ENCODE measurements at places on chromosomes 3 and 15. TPM values are rescaled to one million over a fixed set of nuclear protein-coding genes. Genes with fewer than 3 reads are reported as not detected.

DNA sequence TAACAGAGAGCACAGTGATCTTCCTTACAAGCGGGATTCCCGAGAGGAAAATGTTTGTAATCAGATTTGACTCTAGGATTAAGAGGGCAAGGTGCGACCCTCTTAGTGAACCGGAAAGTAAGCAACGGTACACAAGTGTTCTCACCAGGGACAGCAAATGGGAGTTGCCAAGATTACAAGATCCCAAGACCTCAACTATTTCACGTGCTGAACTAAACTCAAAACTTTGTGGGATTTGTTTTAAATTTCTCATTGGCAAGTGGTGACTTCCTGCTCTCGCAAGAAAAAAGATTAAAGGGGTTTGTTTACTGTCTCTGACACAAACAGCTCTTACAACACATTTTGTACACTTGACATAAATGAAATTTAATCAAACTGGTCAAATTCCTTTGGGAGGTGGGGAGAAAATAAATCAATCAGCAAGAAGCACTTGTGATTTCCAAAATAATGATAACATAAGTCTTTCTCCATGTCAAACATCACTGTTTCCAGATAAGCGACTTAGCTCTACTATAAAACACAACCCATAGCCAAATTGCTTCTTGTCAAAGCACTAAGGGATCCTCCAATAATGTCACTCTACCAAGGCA is 2.2 kb upstream of the PGPEP1L start:
- DNase-seq = no peak

- no peak for DNase-seq
Observed at GRCh38 chr3:141632779-141633374, 105.2 kb upstream of the RNF7 start.

- DNase-seq = no peak
Observed at GRCh38 chr3:31572236-31573004, 39.7 kb downstream of the STT3B start.

GRCh38 chr15:51185213-51186159 is 90.8 kb upstream of the TNFAIP8L3 start:
- DNase-seq = no peak

DNA sequence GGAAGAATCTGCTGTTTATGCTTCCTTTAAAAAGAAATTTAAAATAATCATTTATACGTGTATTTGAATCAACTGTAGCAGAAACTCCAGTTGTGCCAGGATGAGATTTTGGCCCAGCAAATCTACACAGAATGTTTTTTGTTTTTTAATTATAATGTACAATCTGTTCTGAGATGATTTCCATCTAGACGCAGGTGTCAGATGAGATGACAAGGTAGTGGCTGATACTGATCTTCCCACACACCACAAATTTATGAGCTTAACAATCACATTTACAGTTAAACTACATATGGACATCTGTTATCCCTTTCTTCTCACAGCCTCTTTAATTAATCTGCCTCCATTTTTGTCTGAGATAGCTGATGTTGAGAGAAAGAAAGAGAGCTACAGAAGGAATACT is 23.6 kb downstream of the DCLK3 start:
- DNase-seq = no peak

The SLC12A1 gene
- not detected for total RNA-seq
